ENCODE measurements at places on chromosomes 13 and 19.

DNA sequence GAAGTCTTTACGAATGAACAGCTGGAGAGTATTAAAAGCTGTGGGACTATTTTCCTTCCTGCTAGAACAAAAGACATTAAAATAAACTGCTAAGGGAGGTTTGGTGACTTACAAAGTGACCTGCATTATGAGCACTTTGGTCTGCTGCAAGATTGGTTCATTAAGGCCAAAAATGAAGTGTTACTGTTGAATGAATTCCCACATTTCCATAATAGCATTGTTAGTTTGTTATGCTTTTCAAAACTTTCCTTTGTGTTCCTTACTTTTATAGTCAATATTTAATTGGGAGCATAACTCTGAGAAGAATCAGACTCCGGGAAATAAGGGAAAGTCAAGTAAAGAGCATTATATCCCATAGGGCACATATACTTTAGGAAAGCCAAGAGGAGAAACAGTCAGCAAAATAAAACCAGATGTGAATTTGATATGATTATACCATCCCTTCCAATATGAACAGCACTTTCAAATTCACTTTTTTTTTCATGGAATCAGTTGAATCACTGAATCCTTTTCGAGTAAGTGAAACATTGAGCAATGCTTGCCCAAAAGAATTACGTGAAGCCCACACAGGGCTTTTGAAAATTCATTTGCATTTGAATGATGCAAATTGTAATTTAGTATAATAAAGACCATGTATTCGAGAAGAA lies 112.6 kb downstream of the KCTD12 start:
- DNase-seq: no peak

DNA sequence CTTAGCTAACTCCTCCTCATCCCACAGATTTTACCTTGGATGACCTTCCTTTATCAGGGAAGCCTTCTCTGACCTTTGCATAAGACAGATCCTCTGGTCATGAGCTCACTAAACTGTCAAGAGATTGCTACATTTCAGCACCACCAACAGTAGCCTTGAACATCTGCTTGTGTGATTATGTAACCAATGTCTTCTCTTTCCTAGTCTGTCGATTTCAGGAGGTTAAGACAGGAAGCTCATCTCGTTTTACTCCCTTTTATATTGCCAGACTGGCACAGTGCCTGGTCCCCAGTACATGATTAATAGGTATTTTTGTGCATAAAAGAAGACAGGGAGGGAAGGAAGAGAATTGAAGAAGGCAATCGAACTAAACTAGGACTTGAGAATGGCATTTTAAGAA lies 1697.7 kb downstream of the EFNB2 start:
- DNase-seq: no peak

- no peak for DNase-seq
Observed at GRCh38 chr13:24083722-24084421, 76.6 kb upstream of the SPATA13 start.

DNA sequence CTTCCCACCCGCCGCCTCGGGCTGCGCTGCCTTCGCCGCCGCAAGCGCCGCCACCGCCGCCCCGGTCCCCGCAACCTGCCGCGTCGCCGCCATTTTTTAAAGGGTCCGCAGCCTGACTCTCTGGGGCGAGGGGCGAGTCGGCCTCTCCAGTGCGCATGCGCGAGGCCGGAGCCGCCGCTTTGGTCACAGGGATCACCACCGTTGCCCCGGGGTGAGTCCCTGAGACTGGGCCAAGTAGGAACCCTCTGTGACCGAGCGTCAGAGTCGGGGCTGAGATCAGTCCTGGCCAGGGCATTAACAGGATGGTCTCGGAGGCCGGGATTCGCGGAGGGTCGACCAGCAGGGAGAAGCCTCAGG lies 42.6 kb downstream of the ZNF146 start:
- no peak for DNase-seq

DNA sequence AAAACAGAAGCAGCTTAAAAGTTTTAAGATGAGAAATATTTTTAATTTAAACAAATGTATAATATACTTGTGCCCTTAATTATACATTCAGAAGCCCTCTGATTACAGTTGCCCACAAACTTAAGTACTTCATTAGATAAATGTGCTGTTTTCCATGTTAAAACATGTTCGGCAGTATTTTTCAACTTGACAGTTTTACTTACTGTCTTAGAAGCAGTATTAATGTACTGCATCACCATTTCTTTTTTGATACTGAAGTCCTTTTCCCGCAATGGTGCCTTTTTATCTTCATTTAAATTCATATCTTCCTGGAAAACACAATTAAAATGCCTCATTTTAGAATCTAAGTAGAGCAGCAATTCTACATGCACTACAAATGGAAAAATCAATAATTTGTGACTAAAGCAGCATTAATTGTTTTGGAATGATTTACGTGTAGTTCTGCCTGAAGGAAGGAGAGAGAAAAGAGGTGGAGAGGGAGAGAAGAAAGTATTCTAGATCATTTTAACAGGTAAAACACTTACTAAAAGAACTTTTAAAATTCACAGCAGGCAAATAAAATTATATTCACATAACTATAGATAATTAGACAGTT lies 70.2 kb downstream of the DIAPH3 start:
- no peak for DNase-seq

GRCh38 chr13:32173881-32174280 lies 141.3 kb downstream of the ZAR1L start:
- DNase-seq: no peak

DNA sequence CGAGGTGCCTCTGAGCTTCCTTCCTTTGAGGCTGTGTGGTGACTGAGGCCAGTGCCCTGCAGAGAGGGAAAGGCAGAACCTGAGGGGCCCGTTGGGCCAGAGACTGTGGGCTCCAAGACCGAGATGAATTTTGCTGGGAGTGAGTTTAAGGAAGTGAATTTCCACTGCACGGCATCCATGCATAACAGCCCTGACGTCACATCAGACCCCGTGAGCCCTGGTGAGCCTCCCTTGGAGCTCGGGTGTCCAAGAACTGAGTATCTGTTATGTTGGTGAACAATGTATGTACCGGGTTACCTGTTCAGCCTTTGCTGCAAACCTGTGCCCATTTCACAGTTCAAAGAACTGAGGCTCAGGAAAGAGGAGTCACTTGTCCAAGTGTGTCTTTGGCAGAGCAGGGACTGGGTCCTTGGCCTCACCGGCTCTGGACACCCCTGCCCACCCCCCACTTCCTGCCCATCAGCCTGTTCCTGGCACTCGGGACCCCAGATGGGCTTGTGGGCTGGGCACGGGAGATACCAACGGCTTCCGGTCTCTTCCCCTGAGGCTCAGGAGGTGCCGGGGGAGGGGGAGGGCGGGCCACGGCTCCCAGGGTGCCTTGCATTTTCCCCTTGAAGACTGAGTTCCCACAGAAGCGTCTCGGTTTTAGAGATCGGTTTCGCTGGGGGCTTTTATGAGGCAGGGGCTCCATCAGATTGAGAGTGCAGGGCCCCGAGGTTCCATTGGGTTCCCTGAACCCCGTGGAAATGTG lies 33.7 kb downstream of the NFILZ start:
- DNase-seq: no peak

GRCh38 chr13:31321457-31321856 lies 121.7 kb downstream of the B3GLCT start:
- DNase-seq: no peak

DNA sequence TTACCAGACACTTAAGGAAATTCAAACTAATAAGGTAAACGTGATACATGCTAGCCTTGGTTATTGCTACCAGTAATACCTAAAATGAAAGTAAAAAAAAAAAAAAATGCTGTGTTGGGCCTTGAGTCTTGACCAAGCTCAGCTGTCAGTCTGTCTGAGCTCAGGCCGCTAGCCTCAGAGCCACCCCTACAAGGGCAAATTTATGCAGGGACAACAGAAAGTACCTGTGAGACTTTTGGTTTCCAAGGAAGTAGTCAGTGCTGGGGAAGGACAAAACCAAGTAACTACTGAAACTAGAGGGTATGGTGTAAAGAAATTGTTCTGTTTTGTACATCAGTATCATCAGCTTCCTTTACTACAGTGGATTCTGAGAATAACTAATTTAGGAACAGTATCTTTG lies 134.3 kb upstream of the SLITRK5 start:
- no peak for DNase-seq

DNA sequence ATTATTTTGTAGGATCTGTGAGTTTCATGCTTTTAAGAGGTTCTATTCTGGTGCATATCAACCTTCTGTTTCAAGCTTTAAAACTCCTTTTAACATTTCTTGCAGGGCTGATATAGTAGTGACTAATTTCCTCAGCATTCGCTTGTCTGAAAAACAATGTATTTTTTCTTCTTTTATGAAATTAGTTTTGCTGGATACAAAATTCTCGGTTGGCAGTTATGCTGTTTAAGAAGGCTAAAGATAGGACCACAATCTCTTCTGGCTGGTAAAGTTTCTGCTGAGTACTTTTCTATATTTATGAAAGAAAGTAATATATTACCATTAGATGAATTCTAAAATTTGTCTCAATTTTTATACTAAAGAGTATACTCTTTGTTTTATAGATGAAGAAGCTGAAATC lies 487.8 kb upstream of the SPRY2 start:
- DNase-seq: no peak

DNA sequence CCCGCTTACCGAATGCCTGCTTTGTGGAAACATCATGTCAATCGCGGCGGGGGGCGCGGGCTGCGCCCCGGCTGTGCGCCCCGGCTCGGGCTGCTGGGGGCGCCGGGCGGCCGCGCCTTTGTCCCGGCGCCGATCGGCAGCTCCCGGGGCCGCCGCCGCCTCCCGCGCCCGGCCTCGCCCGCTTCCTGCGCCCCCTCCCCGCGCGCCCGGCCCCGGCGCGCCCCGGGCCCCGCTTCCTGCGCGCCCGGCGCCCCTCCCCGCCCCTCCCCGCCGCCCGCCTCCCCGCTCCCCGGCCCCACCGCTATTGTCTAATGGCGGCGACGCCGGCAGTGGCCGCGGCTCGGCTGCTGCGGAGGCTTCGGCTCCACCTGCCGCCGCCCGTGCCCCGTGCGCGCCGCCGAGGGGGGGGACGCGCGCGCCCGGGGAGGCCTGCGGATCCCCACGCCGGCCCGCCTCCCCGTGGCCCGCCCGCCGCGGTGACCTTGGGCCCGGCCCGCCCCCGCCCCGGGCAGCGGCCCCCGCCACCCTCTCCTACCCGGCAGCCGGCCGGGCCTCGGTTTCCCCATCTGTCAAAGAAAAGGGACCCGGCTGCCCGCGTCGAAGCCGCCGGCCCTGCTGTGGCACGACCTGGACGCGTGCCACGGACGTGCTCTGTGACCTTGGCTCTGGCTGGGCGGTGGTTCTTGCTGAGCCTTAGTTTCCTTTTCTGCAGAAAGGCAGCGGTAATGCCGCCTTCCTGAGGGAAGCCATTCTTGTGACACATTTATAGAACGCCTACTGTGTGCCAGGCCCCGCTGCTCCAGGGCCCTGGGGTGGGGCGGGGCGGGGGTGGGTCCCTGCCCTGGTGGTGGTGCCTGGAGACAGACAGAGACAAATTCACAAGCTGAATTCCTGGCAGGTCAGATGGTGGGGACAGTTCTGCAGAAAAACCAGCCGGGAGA lies at the start of gene TLE5:
TLE5 (minus strand) TSS at position 331 of the 941 bp plus-strand sequence; CDS start at position 36, 295 bp downstream.
- peak; percentile 68 for DNase-seq

DNA sequence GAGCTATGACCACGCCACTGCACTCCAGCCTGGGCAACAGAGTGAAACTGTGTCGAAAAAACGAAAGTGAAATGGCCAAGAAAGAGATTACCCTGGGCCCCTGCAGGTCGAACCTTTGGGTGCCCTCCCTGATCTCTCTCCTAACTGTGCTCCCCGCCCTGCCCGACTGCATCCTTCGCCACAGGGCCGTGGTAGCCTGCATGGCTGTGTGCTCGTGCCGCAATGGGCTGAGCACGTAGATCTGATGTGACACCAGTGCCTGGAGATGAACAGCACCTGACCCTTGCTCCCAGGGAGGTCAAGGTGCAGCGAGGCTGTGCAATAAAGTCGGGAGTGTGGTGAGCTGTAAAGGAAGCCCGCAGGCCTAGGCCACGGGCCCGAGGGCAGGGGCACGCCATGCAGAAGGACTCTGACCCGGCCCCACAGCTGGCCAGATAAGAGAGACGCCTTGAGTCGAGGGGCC lies 60.2 kb downstream of the PEX11G start:
- no peak for DNase-seq

DNA sequence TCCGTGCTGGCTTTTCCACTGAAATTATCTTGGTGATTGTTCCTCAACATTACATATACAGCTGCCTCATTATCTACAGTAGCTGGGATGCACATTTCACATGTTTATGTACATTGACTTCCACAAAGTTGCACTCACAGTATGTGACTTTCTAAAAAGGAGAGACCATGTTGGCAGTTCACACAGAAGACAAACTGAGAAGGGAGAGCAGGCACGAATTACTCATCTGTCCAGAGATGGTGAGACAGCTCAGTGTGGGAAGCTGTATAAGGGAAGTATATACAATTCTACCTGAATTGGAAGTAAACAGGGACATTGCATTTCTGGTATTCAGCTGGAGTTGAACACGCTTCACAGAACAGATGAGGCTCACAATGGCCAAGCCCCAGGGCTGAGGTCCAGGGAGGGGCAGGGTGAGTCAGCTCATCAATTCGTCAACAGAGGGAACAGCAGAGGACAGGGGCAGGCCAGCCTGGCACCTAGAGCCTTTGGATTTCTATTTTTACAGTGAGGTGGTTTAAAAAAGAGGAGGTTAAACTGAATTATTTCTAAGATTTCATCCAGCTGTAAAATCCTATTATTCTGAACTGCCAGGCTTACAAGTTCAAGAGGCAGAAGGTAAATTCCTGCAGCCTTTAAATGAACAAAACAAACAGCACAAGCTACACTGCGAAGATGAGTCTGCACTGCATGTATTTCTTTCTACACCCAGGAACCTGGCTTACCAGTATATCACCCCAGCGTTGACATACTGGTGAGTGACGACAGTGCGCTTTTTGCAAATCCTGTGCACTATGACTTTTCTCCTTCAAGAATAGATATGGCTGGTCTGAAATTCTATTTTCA lies 9.8 kb downstream of the PARP4 start:
- no peak for DNase-seq

GRCh38 chr13:72004246-72004645 lies 137.2 kb upstream of the DACH1 start:
- DNase-seq: no peak

- DNase-seq: peak; percentile 68
Observed at GRCh38 chr19:35013041-35013819, 13.1 kb downstream of the GRAMD1A start.

GRCh38 chr13:23615395-23616081 lies 45.3 kb downstream of the TNFRSF19 start:
- no peak for DNase-seq

DNA sequence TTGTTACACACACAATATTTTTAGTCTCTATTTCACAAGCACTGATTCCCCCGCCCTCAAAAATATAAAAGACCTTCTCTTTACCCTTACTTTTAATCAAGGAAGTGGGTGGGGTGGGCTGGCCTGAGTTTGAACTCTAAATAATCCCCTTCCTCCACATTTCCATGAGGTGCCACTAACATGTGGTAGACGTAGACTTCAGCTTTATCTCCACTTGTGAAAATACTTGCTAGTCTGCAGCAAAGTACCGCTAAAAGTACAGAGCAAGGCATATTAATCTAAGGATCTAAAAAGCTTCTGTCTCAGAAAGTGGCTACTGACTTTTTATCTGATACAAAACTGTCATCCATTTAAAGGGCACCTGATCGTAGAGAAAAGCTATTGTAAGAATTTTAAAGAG lies 739.6 kb upstream of the SLC10A2 start:
- DNase-seq: no peak

GRCh38 chr19:34128558-34129250 lies 43.6 kb upstream of the LSM14A start:
- DNase-seq: no peak

Data from T-helper 22 cell (primary cell).